ENCODE measurements at places on chromosomes 5 and 9. TPM values are rescaled to one million over a fixed set of nuclear protein-coding genes. Genes with fewer than 3 reads are reported as not detected.
A peak's percentile ranks its signal among the peaks of the same experiment; 100 is the strongest.

The PRSS3 gene
- 16.4 TPM for total RNA-seq

The TMEM174 gene
- total RNA-seq, result not detected

DNA sequence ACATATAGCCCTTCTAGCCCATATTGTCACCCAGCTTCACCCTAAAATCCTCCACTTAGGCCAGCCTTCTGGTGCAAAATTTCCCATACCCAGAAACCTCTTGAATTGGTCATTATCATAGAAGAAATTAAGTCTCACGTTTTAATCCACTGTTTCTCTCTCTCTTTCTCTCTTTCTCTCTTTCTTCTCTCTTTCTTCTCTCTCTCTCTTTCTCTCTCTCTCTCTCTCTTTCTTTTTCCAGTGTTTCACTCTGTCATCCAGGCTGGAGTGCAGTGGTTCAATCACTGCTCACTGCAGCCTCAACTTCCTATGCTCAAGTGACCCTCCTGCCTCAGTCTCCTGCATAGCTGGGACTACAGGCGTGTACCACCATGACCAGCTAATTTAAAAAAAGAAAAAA is 363.4 kb downstream of the TMEM167A start:
- H3K4me3 ChIP-seq, result no peak overlapping the region
- H3K4me1 ChIP-seq, result no peaks in the 10 kb centered on the region
- H3K27ac ChIP-seq, result no peak overlapping the region
- no peak for DNase-seq
- no peaks in the 10 kb centered on the region for H3K36me3 ChIP-seq
- no peaks in the 10 kb centered on the region for H3K27me3 ChIP-seq

GRCh38 chr9:136629879-136630661 is 32.6 kb upstream of the EGFL7 start:
- no peak overlapping the region for H3K27ac ChIP-seq
- no peak overlapping the region for H3K4me3 ChIP-seq
- H3K27me3 ChIP-seq, result peaks cover 7% of the 10 kb centered on the region
- H3K4me1 ChIP-seq, result peaks cover 3% of the 10 kb centered on the region
- peak; percentile 24 for DNase-seq
- H3K36me3 ChIP-seq, result no peaks in the 10 kb centered on the region

- no peak overlapping the region for H3K4me3 ChIP-seq
- DNase-seq, result no peak
- H3K27ac ChIP-seq, result no peak overlapping the region
- peaks cover 32% of the 10 kb centered on the region for H3K4me1 ChIP-seq
Measured at GRCh38 chr9:121840838-121841760, 189.7 kb downstream of the DAB2IP start.

GRCh38 chr9:127187231-127187956 is 65.0 kb upstream of the ANGPTL2 start:
- no peak overlapping the region for H3K4me3 ChIP-seq
- peak overlapping the region; percentile 97 for H3K27ac ChIP-seq
- H3K36me3 ChIP-seq, result no peaks in the 10 kb centered on the region
- peak; percentile 99 for DNase-seq
- peaks cover 37% of the 10 kb centered on the region for H3K4me1 ChIP-seq

GRCh38 chr5:62306896-62307689 is 1.1 kb downstream of the KIF2A start:
- H3K27ac ChIP-seq, result peak overlapping the region; percentile 91
- peak; percentile 35 for DNase-seq
- 0 out of 2 replicates have a peak, but pooled peaks cover 2% of the 10 kb centered on the region for H3K4me1 ChIP-seq
- H3K4me3 ChIP-seq, result peak overlapping the region; percentile 98

The TAF11L9 gene
- not detected for total RNA-seq

The RAD50 gene
- total RNA-seq, result 5.2 TPM

DNA sequence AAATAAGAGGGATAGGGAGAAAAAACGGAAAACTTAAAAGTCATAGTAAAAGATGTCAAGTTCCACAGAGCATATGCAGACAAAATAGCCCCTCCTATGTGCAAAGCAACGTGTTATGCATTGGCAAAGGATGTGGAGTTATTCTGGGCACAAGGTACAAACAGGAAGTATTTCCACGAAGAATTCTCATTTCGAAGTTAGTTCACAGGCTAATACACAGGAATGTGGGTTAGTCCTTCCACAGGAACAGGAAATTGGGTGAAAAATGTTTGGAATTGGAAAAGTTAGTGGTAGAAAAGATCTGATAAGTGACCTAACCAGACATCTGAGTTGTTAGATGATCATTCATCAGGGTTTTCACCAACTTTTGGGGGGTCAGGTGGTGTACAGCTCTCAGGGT is 326.6 kb downstream of the EBF1 start:
- no peak overlapping the region for H3K4me3 ChIP-seq
- H3K4me1 ChIP-seq, result no peaks in the 10 kb centered on the region
- H3K27me3 ChIP-seq, result no peaks in the 10 kb centered on the region

The LOX gene
- 277 TPM for total RNA-seq
